Posterior vena cava (tissue), 2 donors: ENCODE measurements at places on chromosomes 16 and 17. TPM values are rescaled to one million over a fixed set of nuclear protein-coding genes. Genes with fewer than 3 reads are reported as not detected.

DNA sequence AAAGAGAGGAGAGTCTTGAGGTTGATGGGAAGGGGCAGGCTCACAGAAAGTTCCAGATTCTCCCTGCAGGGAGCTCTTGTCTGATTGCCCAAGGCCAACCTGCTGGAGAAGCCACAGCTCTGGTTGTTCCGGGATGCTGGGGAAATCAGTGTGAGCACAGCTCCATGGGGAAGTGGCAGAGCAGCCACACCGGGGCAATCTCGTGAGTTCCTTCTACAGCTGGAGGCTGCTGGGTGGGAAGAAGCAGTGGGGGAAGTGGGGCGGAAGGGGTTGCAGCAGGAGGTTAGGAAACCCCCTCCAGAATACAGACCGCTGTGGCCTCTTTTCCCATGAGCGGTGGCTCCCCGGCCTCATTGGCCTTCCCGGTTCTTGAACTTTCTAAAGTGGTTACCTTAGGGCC lies 34.0 kb downstream of the KIAA0513 start:
- peak; percentile 87 for DNase-seq

DNA sequence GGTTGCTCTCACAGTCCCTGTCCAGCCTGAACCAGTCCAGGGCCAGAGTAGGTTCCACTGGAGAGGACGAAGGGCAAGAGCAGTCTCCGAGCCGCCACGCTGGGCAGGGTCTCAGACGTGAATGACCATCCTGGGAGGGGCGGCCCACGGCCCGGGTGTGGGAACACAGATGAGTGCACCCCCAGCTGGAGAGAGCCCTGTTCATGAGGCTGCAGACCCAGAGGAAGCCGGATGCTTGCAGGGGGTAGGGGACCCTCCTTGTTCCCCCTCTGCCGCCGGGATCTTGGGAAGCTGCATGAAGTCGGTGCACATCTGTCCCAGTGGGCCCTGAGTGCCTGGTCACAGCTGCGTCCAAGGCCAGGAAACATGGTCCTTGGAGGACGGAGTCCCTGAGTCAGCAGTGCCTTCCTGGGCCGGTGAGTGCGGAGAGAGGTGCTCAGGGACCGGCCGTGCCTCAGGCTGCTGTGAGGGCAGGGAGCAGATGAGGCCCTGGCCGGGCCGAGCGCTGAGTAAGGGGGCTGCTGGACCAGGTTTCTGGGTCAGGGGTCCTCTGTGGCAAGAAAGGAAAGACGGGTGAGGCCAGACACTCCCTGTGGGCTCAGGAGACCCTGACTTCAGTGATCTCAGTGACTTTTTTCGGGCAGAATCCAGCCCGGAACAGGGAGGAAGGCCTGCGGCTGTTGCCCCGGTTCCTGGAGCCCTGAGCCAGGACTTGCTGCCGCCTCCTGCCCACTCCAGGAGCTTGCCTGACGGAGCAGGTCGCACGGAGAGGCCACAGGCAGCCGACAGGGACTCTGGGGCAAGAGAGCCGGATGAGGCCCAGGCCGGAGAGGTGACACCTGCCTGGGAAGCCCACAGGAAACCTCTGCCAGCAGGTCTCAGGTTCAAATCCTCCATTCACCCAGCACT lies 45.8 kb downstream of the ACTG1 start:
- no peak for DNase-seq

- no peak for DNase-seq
Measured at GRCh38 chr17:75472119-75472518, 15.7 kb downstream of the TMEM94 start.

DNA sequence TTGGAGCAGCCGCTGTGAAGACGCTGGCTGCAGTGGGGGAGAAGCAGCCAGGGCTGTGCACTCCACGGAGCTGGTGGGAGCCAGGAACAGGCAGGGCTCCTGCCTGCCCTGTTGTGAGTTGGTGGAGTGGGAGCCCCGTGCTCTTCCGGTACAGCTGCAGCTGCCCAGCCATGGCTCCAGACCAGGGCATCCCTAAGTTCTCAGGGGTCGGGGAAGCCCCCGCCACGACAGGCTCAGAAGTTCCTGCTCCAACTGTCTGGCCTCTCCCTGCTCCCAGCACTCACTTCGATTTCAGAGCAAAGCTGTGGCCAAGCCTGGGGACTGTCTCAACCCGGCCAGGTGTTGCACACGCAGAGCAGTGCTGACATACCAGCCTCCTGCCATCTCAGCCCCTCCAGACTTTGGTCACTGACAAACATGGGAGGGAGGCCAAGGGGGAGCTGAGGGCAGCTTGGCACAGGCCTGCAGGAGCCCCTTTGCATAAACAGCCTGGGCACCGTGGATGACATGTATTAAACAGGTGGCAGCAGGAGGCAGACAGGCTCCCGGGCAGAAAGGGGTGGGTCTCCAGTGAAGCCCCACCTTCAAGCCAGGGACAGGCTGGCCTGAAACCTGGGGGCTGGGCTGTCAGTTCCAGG lies 13.9 kb upstream of the KDM8 start:
- no peak for DNase-seq

DNA sequence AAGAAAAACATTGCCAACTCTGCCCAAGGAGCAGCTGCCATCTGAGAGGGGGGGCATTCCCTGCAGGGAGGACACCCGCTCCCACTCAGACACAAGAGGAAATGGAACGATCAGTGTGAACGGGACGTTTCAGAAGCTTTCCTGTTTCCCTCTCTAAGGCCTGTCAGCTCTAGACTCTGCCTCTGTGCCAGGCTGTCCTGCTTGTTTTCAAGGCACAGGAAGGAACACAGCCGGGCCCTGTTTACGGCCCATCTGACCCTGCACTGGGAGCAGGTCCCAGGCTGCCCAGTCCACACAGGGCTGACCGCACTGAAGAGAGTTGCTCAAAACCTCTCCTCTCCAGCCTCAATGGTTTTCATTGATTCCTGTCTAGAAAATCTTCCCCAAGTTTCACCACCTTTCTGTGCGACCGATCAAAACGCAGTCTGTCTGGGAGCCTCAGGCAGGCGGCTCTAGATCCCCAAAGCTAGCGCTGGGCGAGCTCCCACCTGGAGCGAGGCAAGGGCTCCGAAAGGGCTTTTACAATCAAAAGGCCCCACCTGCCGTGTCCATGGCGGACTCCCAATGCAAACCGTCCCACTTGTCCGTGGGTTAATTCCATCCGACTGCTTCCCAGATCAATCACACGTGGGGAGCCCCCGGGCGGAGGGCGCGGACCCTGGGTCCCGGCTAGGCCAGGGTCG lies 1.5 kb downstream of the PIEZO1 start:
- DNase-seq = no peak

- peak; percentile 85 for DNase-seq
Measured at GRCh38 chr16:23557779-23558702, 514 bp downstream of the UBFD1 start.

GRCh38 chr16:17302620-17303019 lies 168.1 kb downstream of the XYLT1 start:
- DNase-seq = no peak

- DNase-seq = no peak
Measured at GRCh38 chr17:48181653-48182052, 74.1 kb downstream of the SNX11 start.

- no peak for DNase-seq
Measured at GRCh38 chr17:81249223-81250040, 10.3 kb downstream of the NDUFAF8 start.

- DNase-seq = peak; percentile 71
Measured at GRCh38 chr17:7830616-7831015, 3.4 kb upstream of the KDM6B start.

- no peak for DNase-seq
Measured at GRCh38 chr17:21394265-21394664, 18.1 kb downstream of the KCNJ12 start.

- no peak for DNase-seq
Measured at GRCh38 chr17:14580499-14580898, 279.6 kb downstream of the HS3ST3B1 start.

DNA sequence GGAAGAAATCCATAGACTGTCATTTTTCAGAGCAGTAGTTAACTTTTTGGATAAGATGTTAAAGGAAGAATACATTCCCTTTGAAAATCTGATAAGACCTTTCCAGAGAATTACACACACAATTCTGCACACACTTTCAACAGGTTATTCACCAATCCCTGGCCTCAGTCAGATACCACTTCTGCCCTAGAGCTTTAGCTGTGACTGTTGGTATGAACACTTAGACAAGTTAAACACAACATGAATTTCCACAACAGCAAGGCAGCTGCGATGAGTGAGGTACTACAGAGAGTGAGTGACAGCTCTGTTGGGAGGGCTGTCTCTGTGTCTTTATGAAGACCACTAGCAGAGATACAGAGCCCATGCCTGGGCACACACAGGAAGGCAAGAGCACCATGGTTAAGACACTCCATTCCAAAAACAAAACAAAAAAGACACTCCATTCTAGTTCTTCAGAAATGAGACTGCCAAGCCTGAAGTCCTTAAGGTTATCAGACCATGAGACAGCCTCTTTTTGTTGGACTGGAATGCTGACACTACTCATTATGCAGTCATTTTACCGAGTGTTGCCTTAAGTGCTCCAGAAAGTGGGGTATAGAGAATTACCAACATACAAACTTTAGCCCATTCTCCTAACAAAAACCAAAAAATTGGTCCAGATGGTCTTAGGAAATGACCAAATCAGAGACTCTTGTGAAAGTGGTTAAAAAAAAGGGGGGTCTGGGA lies 42.4 kb downstream of the TOM1L2 start:
- DNase-seq = peak; percentile 23

GRCh38 chr17:47726796-47727703 lies 6.0 kb upstream of the TBX21 start:
- DNase-seq = no peak

GRCh38 chr16:21159281-21159951 lies 942 bp downstream of the LDAF1 start:
- DNase-seq = peak; percentile 83

- DNase-seq = peak; percentile 45
Measured at GRCh38 chr16:89131783-89132182, 38.1 kb downstream of the ACSF3 start.

DNA sequence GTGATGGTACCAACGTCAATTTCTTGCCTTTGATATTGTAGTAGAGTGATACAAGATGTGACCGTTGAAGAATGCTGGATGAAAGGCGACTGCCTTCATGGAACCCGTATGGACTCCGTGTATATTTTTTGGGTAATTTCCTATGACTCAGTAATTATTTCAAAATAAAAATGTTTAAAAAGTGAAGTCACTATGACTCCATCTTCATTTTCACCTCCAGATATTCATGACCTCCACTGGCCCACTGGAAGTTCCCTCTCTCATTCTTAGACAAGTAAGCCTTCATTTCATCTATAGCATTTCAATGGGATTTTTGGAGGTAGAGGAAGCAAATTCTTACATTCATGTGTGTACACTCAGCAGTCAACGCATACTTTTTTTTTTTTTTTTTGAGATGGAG lies 111.8 kb upstream of the NUDT7 start:
- DNase-seq = no peak

DNA sequence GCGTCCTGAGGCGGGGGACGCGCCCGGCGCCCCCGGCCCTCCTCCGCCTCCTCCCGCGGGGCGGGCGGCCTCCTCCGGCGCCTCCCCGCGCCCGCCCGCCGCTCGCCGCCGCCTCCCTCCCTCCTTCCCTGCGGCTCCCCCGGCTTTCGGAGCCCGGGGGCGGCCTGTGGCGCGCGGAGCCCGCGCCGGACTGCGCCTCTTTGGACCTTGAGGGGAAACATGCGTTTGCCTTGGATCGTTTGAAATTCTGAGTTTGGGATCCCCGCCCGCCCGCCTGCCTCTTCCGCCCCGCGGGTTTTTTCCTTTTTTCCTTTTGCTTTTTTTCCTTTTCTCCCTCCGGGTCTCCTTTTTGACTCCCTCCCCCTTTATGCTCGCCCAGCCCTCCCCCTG lies 390 bp downstream of the ZNRF1 start:
- peak; percentile 82 for DNase-seq

- DNase-seq = no peak
Measured at GRCh38 chr17:160336-160735, 21.1 kb downstream of the DOC2B start.

DNA sequence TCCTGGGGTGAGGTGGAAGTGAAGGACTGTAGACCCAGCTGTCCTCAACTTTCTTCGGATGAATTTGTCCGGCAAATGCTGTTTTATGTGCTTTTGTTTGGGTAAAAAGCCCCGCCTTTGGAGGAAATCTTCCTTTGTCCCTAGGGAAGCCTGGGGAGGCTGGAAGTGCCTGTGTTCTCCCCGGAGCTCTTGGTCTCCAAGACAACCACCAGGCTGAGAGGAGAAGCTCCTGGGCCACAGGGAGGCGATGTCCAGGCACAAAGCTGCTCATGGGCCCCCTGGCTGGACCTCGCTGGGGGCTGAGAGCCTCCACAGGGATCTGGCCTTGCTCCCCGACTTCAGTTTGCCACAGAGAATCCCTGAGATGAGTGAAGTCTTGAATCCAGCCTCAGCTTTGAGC lies 293.1 kb upstream of the N4BP1 start:
- DNase-seq = no peak

- DNase-seq = no peak
Measured at GRCh38 chr16:9318764-9319163, 227.3 kb downstream of the HAPSTR1 start.

DNA sequence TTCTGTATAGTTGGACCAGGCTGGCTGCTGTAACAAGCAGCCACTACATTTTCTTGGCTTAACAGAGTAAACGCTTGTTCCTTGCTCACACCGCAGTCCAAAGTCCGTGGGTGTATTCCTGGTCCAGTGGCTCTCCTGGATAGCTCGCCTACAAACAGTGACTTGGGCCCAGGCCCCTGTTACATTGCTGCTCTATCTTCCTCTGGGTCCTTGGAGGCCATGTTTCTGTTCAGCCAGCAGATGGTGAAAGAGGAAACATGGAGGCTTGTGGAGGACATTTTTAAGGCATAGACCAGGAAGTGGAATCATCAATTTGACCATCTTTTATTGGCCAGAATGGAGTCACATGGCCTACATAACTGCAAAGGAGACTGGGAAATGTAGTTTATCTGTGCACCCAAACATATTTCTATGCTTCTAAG lies 55.1 kb downstream of the ATP2C2 start:
- peak; percentile 30 for DNase-seq

GRCh38 chr16:21656795-21657768 lies 4.7 kb upstream of the IGSF6 start:
- no peak for DNase-seq

DNA sequence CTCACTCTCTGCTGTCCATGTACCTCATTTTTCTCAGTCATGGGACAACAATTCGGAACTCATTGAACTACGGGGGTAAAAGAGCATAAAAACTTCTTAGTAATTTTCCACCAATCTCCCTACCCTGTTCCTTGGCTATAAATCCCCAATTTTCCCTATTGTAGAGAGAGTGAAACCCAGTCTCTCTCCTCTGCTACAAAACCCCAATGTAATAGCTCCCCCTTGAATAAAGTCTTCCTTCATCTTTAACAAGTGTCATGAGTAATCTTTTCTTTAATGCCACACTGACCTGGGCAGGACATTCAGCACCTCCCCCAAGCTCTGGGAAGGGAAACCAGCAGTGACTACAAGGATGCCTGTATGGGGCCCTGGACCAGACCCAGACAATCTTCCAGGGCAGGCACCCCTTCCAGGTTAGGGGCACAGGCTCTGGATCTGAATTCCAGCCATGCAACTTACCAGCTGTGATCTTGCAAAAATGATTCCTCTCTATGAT lies 10.2 kb upstream of the EIF1 start:
- DNase-seq = no peak

PPP1R1B gene
- total RNA-seq = 2.3 TPM

MLKL gene
- 13.7 TPM for total RNA-seq

NAGS gene
- total RNA-seq = 1.2 TPM

CDR2L gene
- total RNA-seq = 26.0 TPM

DNASE1L2 gene
- 0.19 TPM for total RNA-seq

FOXC2 gene
- 12.2 TPM for total RNA-seq

ITGB3 gene
- total RNA-seq = 32.1 TPM

SPATA22 gene
- total RNA-seq = 0.28 TPM

CD7 gene
- total RNA-seq = 1.9 TPM
